ENCODE measurements at places on chromosomes 11 and 22. TPM values are rescaled to one million over a fixed set of nuclear protein-coding genes. Genes with fewer than 3 reads are reported as not detected.

DNA sequence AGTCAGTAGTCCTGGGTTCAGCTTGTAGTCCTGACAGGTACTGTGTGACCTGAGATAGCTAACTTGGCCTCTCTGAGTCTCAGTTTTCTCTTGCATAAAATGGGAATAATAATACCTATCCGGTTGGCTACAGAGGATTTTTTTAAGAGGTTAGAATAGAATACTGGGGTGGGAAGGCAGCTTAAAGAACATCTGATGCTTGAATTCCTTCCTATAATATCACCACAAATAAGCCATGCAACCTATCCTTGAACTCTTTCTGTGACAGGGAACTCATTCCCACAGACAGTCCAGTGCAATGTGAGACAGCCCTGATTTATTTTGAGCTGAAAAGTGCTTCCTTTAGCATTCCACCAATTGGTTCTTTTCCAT, 110.1 kb downstream of the CCDC81 start:
- no peak for DNase-seq

DNA sequence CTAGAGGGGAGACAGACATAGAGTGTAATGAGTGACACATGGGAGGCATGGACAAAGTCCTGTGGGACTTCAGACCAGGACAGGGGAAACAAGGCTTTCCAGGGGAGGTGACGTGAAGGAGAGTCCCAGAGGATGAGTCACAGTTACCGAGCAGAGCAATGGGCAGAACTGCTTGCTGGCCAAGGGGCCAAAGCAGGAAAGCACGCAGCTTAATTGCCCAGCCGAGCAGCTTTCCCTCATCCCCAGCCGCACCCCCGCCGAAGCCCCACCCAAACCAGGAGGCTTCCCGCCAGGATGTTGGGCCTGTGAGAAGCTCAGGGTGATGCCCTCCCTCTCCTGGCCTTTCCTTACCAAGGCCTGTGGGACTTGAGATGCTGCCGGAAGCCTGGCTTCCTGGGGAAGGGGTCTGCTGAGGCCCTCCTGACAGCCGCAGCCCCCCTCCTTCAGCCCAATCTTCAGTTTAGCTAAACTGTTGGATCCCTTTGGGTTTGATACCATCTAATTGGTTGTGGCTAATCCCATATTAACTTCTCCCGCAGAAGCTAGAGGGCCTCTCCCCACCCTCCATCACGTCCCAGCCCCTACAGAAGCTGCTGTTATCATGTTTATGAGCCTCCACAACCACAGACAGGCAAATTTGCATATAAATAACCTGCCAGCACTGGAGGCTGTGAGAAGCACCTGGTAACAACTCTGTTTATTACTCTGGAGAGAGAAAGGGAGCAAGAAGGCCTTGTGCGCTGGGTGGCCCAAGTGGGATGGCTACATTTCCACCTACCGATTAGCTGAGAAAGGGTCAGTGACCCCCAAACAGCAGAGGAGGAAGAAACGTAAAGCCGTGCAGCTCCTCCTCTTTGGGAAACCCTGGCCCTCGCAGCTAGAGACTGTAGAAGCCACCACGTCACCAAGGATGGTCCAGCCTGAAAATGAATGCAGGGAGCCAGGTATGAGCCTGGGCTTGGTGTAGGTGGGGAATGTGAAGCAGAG, 80.0 kb downstream of the TRIM29 start:
- DNase-seq = peak; percentile 94

Gene CLDN5
- polyA plus RNA-seq = 12.4 TPM

Gene OR10A2
- 0.04 TPM for polyA plus RNA-seq

- peak; percentile 83 for DNase-seq
Observed at GRCh38 chr22:39129081-39129480, 23.4 kb downstream of the CBX7 start.

DNA sequence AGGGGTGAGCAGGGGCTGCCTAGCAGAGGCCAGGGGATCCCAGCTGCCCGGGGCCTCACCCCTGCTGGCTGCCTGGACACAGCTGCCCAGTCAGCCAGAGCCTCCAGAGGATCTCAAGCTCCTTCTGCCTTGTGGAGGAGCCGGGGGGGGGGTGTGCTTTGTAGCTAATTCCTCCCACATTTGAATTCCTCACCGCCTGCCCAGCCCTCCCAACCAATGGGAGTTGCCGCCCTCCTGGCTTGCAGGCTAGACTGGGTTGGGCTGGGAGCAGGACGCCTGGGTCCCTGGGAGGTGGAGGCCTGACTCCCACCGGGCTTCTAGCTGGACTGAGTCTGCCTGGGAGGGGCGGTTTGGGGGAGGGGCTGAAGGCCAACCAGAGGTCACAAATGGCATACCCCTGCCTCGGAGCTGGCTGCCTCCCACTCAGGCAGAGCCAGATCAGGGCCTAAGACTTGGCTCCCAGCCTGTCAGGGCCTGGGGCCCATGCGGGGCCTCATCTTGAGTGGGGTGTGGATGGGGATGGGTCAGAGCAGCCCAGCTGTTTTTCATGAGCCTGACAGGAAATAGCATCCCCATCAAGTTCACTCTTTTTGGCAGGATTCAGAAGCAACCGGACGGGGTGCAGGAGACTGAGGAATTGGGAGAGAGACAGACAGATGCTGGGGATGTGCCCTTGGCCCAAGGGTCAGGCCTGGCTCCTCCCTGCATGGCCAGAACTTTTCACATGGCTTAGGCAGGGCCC, 29.2 kb upstream of the PDE2A start:
- DNase-seq = peak; percentile 40

Gene RASD2
- polyA plus RNA-seq = 4.7 TPM

DNA sequence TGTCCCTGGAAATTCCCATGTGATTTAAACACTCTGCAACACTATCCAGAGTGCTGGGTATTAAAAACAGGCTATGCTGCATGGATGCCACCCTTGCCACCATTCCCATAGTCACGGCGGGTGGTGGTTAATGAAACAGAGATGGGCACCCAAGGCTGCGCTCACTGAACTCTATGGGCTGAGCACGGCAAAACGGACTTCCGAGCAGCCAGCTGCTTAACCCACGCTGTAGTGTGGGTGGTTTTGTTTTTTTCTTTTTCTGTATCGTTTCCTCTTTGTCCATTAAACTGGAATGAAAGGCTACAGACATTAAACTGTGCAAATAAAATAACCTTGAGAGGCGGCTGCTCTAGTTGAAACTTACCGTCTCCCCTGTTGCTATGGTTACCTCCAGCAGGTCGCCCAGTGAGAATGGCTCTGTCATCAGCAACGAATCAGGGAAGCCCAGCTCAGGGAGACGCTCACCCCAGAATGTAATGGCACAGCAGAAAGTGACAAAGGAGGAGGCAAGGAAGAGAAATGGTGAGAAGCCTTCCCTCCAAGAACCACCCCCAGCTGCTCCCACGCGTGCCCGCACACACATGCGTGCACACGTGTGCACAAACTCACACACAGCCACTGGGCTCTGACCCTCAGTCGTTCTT, 102.1 kb downstream of the C11orf91 start:
- DNase-seq = no peak

DNA sequence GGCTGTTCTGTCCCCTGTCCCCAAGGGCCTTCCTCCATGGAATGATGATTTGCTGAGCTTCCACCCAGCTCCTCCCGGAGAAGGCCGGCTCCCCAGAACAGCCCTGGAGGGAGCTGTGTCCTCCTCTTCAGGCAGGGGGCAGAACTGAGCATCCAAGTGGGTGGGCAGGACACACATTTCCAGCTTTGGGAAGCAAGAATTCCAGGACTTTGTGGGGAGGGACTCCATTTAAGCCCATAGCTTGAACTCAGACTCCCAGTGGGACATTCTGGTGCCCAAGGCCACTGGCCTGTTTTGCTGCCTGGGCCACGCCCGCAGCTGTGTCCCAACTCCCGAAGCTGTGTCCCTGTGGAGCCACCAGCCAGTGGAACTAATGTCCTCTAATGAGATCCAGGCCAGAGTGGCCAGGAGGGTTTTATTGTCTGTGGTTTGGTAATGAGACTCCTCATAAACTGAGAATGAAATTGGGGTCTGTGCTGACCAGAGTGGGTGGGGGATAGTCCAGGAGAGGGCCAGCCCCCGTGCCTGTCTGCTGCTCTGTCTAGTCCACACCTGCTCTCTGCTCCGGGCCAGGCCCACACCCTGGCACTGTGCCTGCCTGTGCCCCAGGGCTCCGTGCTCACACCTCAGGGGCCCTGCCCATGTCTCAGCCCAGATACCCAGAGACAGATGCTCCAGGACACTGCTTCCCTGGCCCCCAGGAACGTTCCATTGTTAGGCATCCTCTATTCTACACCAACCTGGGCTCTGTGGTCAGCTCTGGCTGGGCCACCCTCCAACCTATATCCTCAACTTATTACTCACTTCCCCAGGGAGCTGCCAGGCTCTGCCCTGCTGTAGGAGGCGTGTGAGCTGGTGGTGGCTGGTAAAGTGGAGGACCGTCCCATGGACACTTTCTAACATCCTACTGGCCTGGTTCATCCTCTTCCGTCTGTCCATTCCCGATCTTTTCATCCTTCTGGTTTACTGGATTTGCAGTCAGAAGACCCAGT, 7.6 kb downstream of the NECTIN1 start:
- DNase-seq = no peak

Gene IGSF22
- 1.5 TPM for polyA plus RNA-seq

Gene KBTBD3
- polyA plus RNA-seq = 7.3 TPM

DNA sequence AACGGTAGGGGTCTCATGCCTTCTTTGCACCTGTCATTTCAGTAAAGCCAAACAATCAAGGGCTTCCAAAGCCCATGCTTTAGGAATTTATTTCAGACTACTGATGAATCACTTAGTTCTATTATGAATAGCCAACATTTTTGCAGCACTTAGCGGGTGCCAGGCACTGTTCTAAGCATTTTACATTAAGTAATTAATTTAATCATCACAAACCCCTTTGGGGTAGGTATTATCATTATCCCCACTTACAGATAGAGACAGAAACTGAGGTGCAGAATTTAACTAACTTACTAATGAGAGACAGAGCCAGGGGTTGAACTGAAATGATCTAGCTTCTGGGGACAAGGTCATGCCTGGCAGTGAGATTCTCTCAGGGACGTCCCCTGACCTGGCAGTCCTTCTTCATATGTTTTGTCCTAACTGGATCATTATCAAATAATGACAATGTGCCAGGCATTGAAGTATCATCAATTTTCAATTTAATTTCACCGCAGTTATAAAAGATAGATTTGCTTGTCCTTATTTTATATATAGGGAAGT, 31.7 kb upstream of the NAV2 start:
- no peak for DNase-seq

DNA sequence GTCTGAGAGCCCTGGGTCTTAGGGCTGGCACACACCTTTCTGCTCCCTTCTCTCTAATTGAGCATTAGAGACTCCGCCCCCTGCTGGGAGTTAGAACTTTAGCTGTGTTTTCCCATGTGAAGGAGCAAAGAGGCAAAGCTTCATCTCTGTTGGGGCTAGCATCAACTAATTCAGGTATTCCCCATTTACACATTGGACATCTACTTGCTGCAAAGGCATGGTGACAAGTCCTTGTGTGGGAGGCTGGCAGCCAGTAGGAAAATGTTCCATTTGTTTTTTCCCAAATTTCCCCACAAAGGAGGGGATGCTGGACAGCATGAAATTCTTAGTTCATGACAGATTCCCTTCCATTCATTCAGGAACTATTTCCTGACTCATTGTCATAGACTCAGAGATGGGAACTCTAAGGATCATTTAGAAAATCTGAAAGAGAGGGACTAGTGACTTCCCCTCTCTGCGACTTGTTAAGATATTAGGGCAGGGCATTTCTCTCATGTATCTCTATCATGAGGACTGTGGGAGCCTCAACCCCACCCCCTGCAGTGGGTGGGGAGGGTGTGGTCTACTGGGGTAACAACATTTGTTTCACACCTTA, 3.6 kb downstream of the CD44 start:
- DNase-seq = no peak

DNA sequence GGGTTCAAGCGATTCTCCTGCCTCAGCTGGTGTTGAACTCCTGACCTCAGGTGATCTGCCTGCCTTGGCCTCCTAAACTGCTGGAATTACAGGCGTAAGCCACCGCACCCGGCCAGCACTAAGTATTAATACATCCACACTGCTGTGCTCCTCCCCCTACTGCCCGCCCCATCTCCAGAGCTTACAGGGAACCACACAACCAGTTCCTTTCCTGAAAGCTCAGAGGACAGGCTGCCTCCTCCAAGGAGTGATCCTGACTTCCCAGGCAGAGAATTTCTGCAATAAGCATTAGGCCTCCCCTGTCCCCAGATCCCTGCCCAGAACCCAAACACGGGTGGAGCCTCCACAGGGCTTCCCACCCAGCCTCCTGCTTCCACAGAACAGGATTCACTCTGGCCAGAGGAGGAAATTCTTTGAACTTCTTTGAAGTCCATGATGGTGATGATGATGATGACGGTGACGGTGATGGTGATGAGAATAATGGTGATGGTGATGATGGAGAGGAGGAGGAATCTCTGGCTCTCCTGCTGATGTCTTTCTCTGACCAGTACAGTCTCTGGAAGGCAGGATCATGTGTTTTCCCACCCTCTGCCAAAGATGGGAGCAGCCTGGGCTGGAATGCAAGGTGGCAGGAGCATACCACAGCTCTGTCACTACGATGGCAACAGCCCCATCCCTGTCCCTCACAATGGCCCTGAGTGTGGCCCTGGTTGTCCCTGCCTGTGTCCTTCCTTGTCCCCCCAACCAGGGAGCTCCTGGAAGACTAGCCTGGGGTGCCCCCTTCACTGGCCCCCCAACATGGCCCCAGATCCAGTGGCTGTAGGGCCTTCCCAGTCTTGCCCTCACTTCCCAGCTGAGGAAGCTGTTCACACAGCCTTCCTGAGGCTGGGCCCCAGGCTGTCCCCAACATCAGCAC, 33.5 kb upstream of the CSNK1E start:
- no peak for DNase-seq

Gene B4GALNT4
- polyA plus RNA-seq = 24.0 TPM

GRCh38 chr11:61911701-61912529, 5.5 kb downstream of the RAB3IL1 start:
- DNase-seq = no peak

DNA sequence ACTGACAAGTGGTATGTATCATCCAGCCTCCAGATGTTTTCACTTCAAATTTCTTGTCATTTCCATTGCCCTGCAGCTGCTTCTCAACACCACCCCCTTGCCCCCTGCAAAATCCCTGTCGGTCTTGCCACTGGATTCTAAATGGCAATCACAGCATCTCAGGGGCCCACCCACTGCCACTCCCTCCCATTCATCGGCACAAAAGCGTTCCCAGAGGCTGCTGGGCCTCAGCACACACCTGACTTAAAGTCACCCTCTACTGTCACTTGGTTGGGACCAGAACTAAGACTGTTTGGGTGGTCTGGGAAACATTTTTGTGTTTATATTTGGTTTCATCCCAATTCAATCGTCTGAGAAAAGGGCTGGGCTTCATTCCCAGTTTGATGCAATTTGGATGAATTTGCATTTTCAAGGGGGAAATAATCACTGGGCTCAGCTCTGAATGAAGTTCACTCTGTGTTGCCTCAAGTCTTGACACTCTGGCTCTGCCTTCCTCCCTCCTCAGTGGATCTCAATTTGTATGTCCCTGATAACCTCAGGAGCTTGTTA, 27.1 kb downstream of the SYT13 start:
- no peak for DNase-seq

Data from large intestine (tissue), 12 donors.